ENCODE measurements at places on chromosomes 12 and 14. TPM values are rescaled to one million over a fixed set of nuclear protein-coding genes. Genes with fewer than 3 reads are reported as not detected.

The CCDC175 gene
- total RNA-seq = not detected

The C1S gene
- total RNA-seq = 137 TPM

The KSR2 gene
- not detected for total RNA-seq

The HRK gene
- total RNA-seq = not detected

The PTPRQ gene
- total RNA-seq = 0.24 TPM

The DNAL1 gene
- total RNA-seq = 8.3 TPM

The ADCY4 gene
- 0.88 TPM for total RNA-seq

The CNTN1 gene
- total RNA-seq = 1.7 TPM

The NTF3 gene
- total RNA-seq = 0.08 TPM

The TSPAN19 gene
- total RNA-seq = 0.13 TPM

The SYNDIG1L gene
- 2.5 TPM for total RNA-seq

The SIX6 gene
- total RNA-seq = not detected

The SPX gene
- total RNA-seq = 0.91 TPM

The CMKLR1 gene
- total RNA-seq = 0.13 TPM

The TAS2R7 gene
- not detected for total RNA-seq
